ENCODE measurements at places on chromosomes 2 and 18.

- no peak overlapping the region for H3K4me3 ChIP-seq
- no peak overlapping the region for H3K27ac ChIP-seq
- no peaks in the 10 kb centered on the region for H3K27me3 ChIP-seq
- no peaks in the 10 kb centered on the region for H3K36me3 ChIP-seq
Measured at GRCh38 chr18:45785134-45785533, 40.3 kb upstream of the SIGLEC15 start.

- no peaks in the 10 kb centered on the region for H3K36me3 ChIP-seq
- no peaks in the 10 kb centered on the region for H3K27me3 ChIP-seq
- peak; percentile 75 for DNase-seq
- peaks cover 18% of the 10 kb centered on the region for H3K4me1 ChIP-seq
- H3K4me3 ChIP-seq = no peak overlapping the region
Measured at GRCh38 chr2:235940330-235940729, 227.9 kb downstream of the GBX2 start.

GRCh38 chr2:235366807-235367206, 127.0 kb upstream of the AGAP1 start:
- H3K27me3 ChIP-seq = peaks cover 8% of the 10 kb centered on the region
- H3K4me3 ChIP-seq = no peak overlapping the region

DNA sequence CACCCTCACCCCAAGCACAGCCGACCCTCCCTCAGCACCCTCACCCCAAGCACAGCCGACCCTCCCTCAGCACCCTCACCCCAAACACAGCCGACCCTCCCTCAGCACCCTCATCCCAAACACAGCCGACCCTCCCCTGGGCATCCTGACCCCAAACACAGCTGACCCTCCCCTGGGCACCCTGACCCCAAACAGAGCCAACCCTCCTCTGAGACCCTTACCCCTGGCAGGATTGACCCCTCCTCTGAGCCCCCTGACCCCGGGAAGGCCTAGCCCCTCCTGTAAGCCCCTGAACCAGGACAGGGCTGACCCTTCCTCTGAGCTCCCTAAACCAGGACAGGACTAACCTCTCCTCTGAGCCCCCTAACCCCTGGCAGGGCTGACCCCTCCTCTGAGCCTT, 84.4 kb upstream of the RAB6C start:
- no peaks in the 10 kb centered on the region for H3K27me3 ChIP-seq
- no peak overlapping the region for H3K27ac ChIP-seq
- no peaks in the 10 kb centered on the region for H3K4me1 ChIP-seq
- H3K4me3 ChIP-seq = no peak overlapping the region
- no peaks in the 10 kb centered on the region for H3K36me3 ChIP-seq

DNA sequence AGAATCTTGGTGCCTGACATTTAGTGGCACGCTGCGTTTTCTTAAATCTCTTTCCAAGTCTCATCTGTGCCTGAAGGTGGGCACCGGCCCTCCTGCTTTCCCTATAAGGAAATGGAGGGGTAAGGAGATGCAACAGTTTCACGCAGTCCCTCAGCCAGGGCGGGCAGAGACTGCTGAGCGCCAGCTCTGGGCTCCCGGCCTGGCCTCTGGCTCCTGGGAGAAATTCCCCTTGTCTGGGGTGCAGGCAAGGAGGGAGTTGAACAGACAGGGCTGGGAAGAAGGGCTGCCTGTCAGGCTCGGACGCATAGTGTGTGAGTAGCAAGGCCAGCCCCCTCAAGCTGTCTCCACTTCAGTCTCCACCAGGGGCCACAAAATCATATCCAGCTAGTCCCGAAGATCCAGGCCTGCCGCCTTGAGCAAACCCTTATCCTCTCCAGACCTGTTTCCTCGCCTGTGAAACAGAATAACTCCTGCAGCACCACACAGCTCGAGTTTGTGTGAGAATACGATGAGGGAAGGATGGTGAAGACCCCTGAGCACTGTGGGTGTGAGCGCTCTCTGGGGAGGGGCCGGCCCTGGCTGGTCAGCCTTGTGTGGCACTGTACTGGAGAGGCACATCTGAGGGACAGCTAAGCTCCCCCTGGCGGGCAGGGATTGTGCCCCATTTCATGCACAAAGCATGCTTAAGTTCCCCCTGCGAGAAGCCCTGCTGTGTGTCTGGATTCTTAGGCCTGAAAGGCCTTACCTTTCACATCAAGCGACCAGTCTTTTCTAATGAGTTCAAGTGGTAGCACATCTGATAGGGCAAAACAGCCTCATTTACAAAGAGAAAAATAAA, 33.8 kb downstream of the SDC1 start:
- no peak for DNase-seq
- no peaks in the 10 kb centered on the region for H3K36me3 ChIP-seq
- peaks cover 28% of the 10 kb centered on the region for H3K4me1 ChIP-seq

DNA sequence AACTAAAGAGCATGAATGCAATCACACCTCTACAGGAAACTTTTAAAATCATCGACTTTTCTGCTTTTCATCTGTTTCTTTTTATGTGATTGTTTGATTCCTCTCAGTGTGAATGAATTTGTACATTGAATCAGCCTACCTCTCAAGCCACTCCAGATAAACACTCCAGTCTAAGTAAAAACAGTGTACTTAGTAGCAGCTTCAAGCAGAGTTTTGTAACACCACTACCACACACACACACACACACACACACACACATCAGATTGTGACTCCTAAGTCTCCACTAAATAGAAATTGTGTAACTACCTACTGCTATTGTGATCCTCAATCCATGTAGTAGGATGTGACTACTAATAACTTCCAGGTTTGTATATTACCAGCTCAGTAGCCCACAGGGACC, 65.3 kb upstream of the EPB41L5 start:
- DNase-seq = no peak
- peaks cover 44% of the 10 kb centered on the region for H3K36me3 ChIP-seq
- no peak overlapping the region for H3K27ac ChIP-seq
- H3K4me1 ChIP-seq = no peaks in the 10 kb centered on the region
- no peak overlapping the region for H3K4me3 ChIP-seq

GRCh38 chr2:206250041-206250897, 24.2 kb upstream of the ZDBF2 start:
- no peak for DNase-seq
- H3K27me3 ChIP-seq = no peaks in the 10 kb centered on the region
- no peak overlapping the region for H3K4me3 ChIP-seq
- H3K4me1 ChIP-seq = no peaks in the 10 kb centered on the region

DNA sequence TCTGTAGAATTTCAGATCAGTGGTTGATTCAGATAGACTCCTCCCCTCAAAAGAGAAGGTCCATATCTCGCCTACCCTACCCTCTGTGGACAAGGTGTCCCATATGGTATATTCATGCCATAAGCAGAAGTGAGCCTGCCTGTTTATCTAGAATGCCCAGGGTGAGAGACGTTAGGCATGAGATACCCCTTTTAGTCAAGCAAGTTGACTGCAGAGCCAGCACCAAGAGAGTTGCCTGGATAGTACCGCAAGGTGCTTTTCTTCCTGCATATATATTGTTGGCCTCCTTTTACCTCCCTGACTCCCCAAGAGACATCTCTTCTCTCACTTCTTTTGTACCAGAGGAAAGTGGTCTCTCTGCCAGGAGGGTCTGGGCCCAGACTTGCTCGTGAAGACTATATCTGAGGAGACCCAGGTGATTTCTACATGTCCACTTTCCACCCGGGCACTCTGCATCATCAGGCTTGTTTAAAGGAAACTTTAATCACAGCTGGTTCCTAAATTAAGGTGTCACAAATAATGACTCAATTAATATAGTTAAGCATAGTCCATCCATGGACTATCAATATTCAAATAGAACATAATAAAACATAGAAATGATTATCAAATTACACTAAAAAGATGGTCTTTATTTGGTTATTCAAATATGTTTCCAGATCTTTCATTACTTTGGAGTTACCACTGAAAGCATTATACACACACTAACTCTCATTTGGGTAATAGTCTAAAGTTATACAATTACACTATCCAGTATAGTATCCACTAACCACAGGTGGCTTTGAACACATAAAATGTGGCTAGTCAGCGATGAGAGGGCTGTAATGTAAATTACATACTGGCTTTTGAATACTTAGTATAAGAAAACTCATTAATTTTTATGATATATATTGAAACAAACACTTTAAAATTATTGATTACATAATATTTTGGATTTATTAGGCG, 4.1 kb downstream of the ITGA4 start:
- H3K4me1 ChIP-seq = peaks cover 7% of the 10 kb centered on the region
- H3K4me3 ChIP-seq = no peak overlapping the region
- H3K27me3 ChIP-seq = no peaks in the 10 kb centered on the region
- DNase-seq = no peak

DNA sequence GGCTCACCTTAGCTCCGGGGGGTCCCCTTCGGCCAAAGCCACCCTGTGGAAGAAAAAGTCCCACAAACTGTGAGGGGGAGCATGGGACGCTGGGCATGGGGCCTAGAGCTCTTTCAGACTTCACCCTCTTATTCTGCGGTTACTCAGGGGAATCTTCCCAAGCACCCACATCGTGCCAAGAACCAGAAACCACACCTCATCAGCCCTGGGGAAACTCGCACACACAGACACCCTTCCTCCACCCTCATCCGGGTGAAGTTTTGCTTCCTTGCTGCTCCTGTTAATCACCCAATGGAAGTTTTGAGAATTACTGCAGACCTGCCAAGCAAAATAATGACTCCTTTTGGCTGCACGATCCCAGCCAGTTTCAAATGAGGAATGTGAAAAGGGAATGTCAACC, 59.1 kb downstream of the COL6A3 start:
- H3K27ac ChIP-seq = no peak overlapping the region
- no peak for DNase-seq
- no peak overlapping the region for H3K4me3 ChIP-seq
- H3K4me1 ChIP-seq = peaks cover 22% of the 10 kb centered on the region

DNA sequence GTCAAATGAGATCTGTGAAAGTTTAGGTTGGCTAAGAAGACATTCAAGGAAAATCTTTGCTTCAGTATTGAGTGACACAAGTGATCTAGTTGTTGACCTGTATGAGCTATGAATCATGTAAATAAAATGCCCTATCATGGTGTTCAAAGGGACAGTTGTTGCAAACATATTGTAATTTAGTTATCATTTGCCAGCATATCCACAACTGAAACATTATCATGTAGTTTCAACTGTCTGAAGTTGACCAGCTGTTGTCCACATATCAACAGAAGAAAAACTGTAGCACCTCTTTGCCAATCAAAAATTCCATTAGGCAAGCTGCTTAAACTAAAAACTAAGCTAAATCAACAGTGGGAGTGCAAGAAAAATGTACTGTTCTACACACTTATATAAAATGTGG, 527.1 kb upstream of the NRXN1 start:
- H3K27me3 ChIP-seq = no peaks in the 10 kb centered on the region
- no peaks in the 10 kb centered on the region for H3K4me1 ChIP-seq
- H3K4me3 ChIP-seq = no peak overlapping the region
- no peaks in the 10 kb centered on the region for H3K36me3 ChIP-seq
- no peak for DNase-seq
- no peak overlapping the region for H3K27ac ChIP-seq

GRCh38 chr2:10316860-10317259, 14.2 kb downstream of the HPCAL1 start:
- no peaks in the 10 kb centered on the region for H3K4me1 ChIP-seq
- H3K36me3 ChIP-seq = no peaks in the 10 kb centered on the region
- no peaks in the 10 kb centered on the region for H3K27me3 ChIP-seq
- H3K4me3 ChIP-seq = no peak overlapping the region

GRCh38 chr2:172211512-172211911, 108.8 kb upstream of the DLX2 start:
- no peaks in the 10 kb centered on the region for H3K4me1 ChIP-seq
- H3K36me3 ChIP-seq = no peaks in the 10 kb centered on the region
- H3K27ac ChIP-seq = no peak overlapping the region
- H3K4me3 ChIP-seq = no peak overlapping the region
- no peaks in the 10 kb centered on the region for H3K27me3 ChIP-seq
- no peak for DNase-seq

GRCh38 chr2:39703181-39703872, 37.6 kb downstream of the TMEM178A start:
- no peaks in the 10 kb centered on the region for H3K4me1 ChIP-seq
- no peaks in the 10 kb centered on the region for H3K27me3 ChIP-seq
- H3K36me3 ChIP-seq = peaks cover 6% of the 10 kb centered on the region
- no peak overlapping the region for H3K4me3 ChIP-seq
- peak; percentile 44 for DNase-seq

- H3K4me3 ChIP-seq = no peak overlapping the region
- DNase-seq = no peak
- peak overlapping the region; percentile 49 for H3K27ac ChIP-seq
- 0 out of 2 replicates have a peak, but pooled peaks cover 4% of the 10 kb centered on the region for H3K4me1 ChIP-seq
- no peaks in the 10 kb centered on the region for H3K27me3 ChIP-seq
Measured at GRCh38 chr2:108548208-108549003, 14.1 kb downstream of the LIMS1 start.

- DNase-seq = peak; percentile 36
- H3K36me3 ChIP-seq = no peaks in the 10 kb centered on the region
- no peaks in the 10 kb centered on the region for H3K27me3 ChIP-seq
- no peak overlapping the region for H3K27ac ChIP-seq
Measured at GRCh38 chr2:197813093-197813787, 8.8 kb downstream of the PLCL1 start.

DNA sequence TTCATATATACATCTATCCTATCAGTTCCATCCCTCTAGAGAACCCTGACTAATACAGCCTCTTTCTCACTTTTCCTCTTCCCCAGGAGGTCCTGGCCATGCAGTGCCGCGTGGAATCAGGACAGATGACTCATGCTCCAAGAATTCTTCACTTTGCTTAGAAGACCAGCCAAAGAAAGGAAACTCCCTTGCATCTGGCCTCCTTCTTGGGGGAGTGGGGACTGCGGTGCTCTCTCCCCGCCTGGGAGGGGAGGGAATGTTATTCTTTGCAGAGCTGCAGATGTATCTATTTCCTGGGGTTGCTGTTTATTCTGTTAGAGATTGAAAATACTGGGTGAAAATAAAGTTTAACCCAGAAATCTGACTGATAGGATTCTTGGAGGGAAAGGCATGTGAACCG, 111.5 kb upstream of the SH3BP4 start:
- no peaks in the 10 kb centered on the region for H3K27me3 ChIP-seq
- no peak for DNase-seq
- H3K27ac ChIP-seq = no peak overlapping the region
- peaks cover 13% of the 10 kb centered on the region for H3K4me1 ChIP-seq
- no peak overlapping the region for H3K4me3 ChIP-seq

GRCh38 chr2:25204190-25204838, 35.9 kb upstream of the POMC start:
- H3K4me1 ChIP-seq = no peaks in the 10 kb centered on the region
- no peaks in the 10 kb centered on the region for H3K27me3 ChIP-seq
- H3K36me3 ChIP-seq = no peaks in the 10 kb centered on the region
- DNase-seq = no peak

- no peaks in the 10 kb centered on the region for H3K4me1 ChIP-seq
- H3K27ac ChIP-seq = no peak overlapping the region
- no peak for DNase-seq
- no peaks in the 10 kb centered on the region for H3K27me3 ChIP-seq
Measured at GRCh38 chr2:21469564-21469963, 345.8 kb downstream of the TDRD15 start.

GRCh38 chr2:23409248-23409647, 24.3 kb downstream of the KLHL29 start:
- no peak overlapping the region for H3K27ac ChIP-seq
- H3K4me3 ChIP-seq = no peak overlapping the region
- H3K4me1 ChIP-seq = peaks cover 10% of the 10 kb centered on the region
- H3K36me3 ChIP-seq = no peaks in the 10 kb centered on the region
- no peaks in the 10 kb centered on the region for H3K27me3 ChIP-seq

- H3K27me3 ChIP-seq = no peaks in the 10 kb centered on the region
- no peak overlapping the region for H3K27ac ChIP-seq
- no peaks in the 10 kb centered on the region for H3K36me3 ChIP-seq
- peaks cover 11% of the 10 kb centered on the region for H3K4me1 ChIP-seq
- no peak overlapping the region for H3K4me3 ChIP-seq
- DNase-seq = no peak
Measured at GRCh38 chr18:73741946-73742345, 405.7 kb downstream of the FBXO15 start.

GRCh38 chr2:45684756-45685155, 33.3 kb downstream of the PRKCE start:
- no peak for DNase-seq
- H3K4me1 ChIP-seq = peaks cover 25% of the 10 kb centered on the region
- no peaks in the 10 kb centered on the region for H3K27me3 ChIP-seq
- no peak overlapping the region for H3K4me3 ChIP-seq
- H3K27ac ChIP-seq = no peak overlapping the region
